ENCODE measurements at places on chromosomes 6 and 20.

DNA sequence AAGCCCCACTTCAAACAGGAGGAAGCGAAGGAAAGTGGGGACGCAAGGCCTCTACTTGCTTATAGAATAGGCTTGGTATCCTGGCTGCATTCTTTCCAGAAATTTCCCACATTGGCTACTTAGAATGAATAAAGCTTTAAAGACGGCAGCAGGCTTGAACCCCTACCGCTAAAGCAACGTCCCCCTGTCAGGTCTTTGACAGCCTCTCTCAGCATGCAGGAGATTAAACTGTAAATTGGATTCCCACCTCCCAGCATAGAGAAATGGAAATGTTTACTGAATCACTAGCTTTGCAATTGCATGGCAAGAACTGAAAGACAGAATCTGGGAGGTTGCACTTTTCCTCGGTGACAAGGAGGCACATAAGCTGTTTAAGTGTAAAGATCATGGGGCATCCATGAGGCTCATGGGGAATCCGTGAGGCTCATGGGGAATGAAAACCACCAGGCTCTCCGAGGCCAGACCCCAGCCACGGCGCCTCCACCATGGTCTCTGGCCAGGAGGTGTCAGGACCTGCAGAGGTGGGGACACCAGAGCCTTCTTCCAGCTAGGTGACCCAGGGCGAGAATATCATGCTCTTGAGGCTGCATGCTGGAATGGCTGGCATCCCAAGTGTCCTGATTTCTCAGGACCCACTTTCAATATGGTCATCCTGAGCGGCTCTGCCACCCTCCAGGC lies 10.3 kb downstream of the LEMD2 start:
- no peak for DNase-seq

- no peak for DNase-seq
These were observed 417.3 kb downstream of the LMBRD1 start for GRCh38 chr6:69379518-69379917.

DNA sequence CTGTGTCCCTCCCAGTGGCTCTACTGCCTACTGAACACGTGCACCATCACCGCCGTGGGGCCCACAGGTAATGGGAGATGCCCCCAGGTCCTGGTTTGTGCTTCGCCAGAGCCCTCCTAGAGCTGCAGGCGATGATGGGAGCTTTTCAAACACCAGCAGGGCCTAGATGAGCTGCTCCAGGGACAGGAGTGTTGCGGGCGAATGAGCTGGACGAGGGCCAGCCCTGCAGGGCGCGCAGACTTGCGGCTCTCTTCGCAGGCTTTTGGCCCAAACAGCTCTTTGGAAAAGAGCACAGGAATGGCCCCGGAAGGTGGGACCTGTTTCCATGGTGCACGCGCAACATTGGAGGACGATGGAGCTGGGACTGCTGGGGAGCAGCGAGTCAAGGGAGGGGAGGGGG lies 409.3 kb upstream of the SULF2 start:
- DNase-seq = no peak

DNA sequence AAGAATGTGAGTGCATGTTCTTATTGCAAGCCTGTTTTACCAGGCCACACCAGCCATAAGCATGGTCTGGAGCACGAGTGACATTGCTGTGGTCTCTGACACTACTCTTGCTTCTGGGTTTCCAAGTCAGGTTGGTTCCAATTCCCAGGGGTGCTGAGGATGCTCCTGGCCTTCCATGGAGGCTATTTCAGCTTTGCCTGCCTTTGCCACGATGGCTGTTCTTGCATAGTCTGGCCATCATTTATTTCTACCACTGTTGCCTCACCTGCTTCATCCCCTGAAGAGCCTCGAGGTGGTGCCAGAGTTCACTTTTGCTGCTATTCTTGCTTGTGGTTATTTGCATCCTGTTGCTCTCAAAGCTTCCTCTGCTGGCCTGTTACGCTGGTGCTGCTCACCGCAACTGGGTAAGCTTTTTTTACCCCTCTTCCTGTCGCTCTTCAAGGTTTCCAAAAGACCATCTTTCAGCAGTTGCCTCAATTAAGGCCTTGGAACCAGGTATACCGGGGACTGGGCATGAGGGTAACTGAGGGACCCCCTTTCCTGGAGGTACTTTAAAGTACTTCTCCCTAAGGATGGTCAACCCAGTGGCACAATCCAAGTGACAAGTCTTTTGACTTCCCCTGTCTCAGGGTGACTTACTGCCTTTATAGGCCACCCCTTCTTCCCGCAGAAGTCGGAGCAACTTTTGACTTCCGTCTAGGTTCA lies 64.5 kb downstream of the AKAP7 start:
- DNase-seq = peak; percentile 52

- no peak for DNase-seq
These were observed 15.8 kb downstream of the GJA1 start for GRCh38 chr6:121451250-121451649.

DNA sequence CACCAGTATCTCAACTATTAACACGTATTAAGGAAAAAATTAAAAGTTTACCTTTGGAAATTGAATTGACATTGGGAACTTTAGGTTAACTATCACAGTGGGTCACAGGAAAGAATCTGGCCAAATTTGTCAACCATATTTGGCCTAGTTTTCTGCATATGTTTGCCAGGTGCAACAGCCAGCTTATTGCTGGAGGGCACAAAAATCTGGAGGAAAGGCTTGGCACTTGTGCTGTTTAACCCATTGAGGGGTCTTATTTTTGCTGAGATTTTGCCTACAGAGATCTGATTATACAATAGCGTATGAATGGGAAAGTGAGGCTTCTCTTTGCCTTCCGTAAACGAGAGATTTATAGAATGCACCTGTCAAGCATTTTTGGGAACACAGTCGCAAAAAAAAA lies 190.4 kb downstream of the PRL start:
- DNase-seq = no peak

DNA sequence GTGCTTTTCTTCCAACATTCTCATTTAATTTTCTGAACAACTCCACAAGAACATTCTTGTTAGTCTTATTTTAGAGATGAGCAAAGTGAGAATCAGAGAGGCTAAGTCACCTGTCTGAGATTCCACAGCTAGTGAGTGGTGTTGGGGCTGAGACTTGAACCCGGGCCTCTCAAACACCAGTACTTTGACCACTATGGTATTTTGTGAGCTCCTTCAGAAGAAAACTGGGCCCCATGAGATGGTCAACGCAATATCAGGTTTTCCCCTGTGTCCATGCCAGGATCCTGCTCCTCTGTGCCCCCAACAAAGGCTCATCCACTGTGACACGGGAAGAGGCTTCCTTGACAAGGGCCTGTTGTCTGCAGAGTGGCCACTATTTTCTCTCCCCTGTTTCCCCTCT lies 51.9 kb downstream of the MAFB start:
- no peak for DNase-seq

- DNase-seq = no peak
These were observed 104.8 kb downstream of the TASP1 start for GRCh38 chr20:13533946-13534345.

DNA sequence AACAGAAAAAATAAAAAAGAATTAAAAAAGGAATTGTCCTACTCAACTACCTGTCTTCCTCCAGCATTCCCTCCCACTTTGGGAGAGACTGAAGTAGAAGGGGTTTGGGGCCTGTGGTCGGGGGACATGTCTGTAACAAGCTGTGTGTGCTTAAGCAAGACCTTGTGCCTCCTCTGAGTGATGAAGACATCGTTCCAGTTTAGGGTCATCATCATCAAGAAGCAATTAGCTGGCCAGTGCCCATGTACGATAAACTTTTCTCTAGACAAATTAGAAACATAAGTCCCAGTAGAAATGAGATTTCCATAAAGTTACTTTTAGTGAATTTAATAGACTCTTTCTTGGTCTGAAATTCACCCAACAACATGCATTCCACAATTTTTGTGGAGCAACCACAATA lies 272.9 kb downstream of the ZNF217 start:
- no peak for DNase-seq

DNA sequence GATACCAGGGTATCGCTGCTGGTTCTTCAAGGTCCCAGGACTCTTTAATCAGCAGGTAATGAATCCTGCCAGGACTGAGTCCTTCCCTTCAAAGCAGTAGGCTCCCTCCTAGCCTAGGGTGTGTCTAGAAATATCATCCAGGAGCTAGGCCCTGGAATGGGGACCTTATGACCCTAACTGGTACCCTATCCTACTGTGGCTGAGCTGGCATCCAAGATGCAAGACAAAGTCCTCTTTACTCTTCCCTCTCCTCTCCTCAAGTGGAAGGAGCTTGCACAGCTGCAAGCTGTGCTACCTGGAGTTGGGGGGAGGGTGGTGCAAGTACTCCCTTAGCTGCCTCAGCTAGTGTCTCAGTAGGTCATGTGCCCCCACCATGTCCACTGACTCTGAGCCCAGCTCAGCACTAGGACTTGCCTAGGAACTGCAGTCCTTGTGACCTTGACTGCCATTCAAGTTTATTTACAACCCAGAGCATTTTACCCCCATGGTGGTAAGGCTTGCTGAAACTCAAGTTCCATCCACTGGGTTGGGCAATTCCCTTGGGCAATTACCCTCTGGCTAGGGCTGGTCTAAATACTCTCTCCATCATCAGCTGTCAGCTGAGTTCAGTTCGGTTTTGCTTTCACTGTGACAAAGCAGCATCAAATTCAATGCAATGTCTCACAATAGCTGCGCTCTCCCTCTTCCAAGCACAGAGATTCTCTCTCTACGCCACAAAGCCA lies 48.4 kb upstream of the TOP1 start:
- no peak for DNase-seq

GRCh38 chr6:121630716-121631115 lies 195.3 kb downstream of the GJA1 start:
- no peak for DNase-seq

- no peak for DNase-seq
These were observed 56.5 kb upstream of the RNF144B start for GRCh38 chr6:18330548-18331081.

DNA sequence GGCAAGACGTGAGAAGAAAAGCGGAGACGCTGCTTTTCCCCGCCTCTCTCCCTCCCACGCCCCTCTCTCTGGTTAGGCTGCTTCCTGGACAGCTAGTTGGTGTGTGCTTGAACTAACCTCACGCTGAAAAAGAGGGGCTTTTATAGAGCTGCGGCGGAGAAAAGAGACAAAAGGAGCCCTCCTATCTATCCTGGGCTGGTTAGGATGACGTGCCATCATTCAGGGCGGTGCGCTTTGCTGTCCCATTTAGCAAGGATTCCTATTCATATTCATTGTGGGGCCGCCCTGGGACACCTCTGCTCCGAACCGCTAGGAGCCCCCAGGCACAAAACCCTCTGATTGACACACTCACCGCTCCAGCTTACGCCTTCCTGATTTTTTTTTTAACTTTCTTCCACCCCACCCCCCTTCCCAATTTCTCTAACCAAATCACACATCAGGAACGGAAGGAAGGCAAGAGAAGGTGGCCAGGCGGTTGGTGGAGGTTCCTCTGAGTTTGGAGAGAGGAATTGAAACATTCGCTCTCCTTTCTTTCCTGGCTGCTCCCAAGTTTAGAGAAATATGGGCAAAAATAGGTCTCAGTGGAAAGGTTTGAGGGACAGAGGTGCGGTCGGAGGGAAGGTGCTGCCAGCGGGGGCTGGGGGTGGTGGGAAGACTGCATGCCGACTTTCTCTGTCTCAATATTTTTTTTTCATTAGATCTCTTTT lies at the start of gene OLIG3:
Gene OLIG3 (minus strand): TSS at position 114 of the 707 bp plus-strand sequence. CDS start 224 bp downstream, outside the sequence.
- no peak for DNase-seq

GRCh38 chr6:159201336-159201735 lies 32.1 kb downstream of the FNDC1 start:
- DNase-seq = no peak

DNA sequence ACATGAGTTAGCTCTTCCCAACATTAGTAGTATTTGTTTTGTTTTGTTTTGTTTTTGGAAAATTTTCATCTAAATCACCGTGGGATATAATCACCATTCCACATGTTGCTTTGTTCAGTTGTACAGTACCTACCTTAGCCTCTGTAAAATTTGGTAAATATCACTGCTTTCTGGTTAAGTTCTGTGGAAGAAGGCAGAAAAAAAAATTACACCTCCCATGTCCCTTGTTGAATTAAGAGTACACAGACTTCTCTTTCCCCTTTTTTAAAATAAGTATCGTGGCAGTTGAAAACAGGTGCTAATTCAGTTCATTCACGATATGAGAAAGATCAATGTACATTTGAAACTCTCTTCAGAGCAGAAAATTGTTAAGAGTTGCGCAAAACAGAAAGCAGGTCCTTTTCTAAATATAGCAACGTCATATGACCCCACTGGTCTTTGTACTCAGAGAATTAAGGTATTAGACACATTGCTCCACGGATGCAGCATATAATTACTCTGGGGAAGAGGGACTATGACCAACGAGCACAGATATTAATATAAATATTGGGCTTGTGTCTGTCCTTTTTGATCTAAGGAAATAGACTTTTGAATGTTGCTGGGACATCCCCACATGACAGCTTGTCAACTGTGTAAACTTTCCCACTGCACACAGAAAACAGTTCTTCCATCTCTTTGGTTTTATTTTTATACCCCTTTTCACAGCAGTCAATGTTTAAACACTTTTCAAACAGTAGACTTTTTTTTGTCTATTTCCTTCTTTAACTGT lies 58.6 kb upstream of the ZNF217 start:
- DNase-seq = no peak

DNA sequence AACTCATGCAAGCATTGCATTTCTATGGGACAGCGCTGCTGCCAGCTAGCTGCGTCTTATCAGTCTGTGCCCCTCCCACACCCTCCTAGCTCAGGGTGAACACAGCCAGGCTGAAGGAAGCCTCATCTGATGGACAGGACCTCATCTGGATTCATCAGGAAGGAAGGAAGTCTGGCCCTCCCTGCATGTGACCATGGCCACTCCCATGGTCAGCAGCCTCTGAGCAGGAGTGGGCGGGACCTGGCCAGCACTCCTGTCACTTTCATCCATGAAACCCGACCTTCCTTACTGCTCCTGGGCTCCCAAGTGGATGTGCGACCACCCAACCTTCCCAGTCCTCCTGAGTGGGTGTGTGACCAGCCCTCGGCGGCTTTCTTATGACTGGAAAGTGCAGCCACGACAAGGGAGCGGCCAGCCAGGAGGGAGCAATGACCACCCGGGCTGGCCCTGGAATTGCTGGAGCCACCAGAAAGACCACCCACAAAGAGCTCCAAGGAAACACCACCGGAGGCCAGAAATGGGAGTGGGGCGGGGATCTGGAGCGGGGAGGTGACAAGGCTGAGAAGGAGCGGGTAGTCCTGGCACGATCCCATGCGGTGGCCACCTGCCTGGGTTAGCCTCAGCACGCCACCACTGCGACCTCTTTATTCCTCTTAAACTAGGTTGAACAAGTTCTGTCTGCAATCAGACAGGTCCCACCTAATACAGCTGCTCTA lies 241.2 kb downstream of the TTLL2 start:
- DNase-seq = no peak

- no peak for DNase-seq
These were observed 52.6 kb upstream of the SLC22A1 start for GRCh38 chr6:160069050-160069454.

GRCh38 chr20:15863735-15864134 lies 709.5 kb downstream of the KIF16B start:
- no peak for DNase-seq

- DNase-seq = no peak
These were observed 208.4 kb downstream of the ANKRD60 start for GRCh38 chr20:58019850-58020625.

GRCh38 chr6:76810286-76810685 lies 653.0 kb downstream of the HTR1B start:
- no peak for DNase-seq

All from NCI-H146 (cell line).